ENCODE measurements at places on chromosomes 4 and X. TPM values are rescaled to one million over a fixed set of nuclear protein-coding genes. Genes with fewer than 3 reads are reported as not detected.

GRCh38 chrX:97907791-97908190, 1024.1 kb downstream of the RPA4 start:
- H3K27me3 ChIP-seq, result no peaks in the 10 kb centered on the region
- no peaks in the 10 kb centered on the region for H3K4me1 ChIP-seq
- H3K36me3 ChIP-seq, result no peaks in the 10 kb centered on the region
- H3K27ac ChIP-seq, result no peak overlapping the region

- H3K27me3 ChIP-seq, result no peaks in the 10 kb centered on the region
- H3K4me1 ChIP-seq, result no peaks in the 10 kb centered on the region
- no peak overlapping the region for H3K27ac ChIP-seq
- no peak for DNase-seq
Measured at GRCh38 chr4:128565054-128565453, 244.4 kb upstream of the JADE1 start.

- H3K27ac ChIP-seq, result no peak overlapping the region
- no peak for DNase-seq
- no peak overlapping the region for H3K4me3 ChIP-seq
- H3K36me3 ChIP-seq, result no peaks in the 10 kb centered on the region
- H3K4me1 ChIP-seq, result no peaks in the 10 kb centered on the region
- H3K27me3 ChIP-seq, result no peaks in the 10 kb centered on the region
Measured at GRCh38 chr4:88971536-88971935, 85.4 kb downstream of the FAM13A start.

GRCh38 chr4:158200214-158200613, 10.1 kb upstream of the TMEM144 start:
- no peaks in the 10 kb centered on the region for H3K4me1 ChIP-seq
- H3K36me3 ChIP-seq, result no peaks in the 10 kb centered on the region
- no peak for DNase-seq

- DNase-seq, result no peak
- H3K36me3 ChIP-seq, result no peaks in the 10 kb centered on the region
- H3K27ac ChIP-seq, result no peak overlapping the region
- no peak overlapping the region for H3K4me3 ChIP-seq
Measured at GRCh38 chr4:47478804-47479203, 6.3 kb upstream of the ATP10D start.

DNA sequence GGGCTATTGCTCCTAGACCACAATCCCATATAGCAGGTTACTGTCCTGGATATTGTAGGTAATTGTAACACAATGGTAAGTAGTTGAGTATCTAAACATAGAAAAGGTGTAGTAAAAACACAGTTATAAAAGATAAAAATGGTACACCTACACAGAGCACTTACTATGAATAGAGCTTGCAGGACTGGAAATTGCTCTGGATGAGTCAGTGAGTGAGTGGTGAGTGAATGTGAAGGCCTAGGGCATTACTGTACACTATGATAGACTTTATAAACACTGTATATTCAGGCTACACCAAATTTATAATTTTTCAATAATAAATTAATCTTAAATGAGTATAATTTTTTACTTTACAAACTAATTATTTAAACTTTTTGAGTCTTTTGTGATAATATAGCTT, 425.7 kb downstream of the PABPC4L start:
- no peaks in the 10 kb centered on the region for H3K27me3 ChIP-seq
- no peak overlapping the region for H3K27ac ChIP-seq
- no peak for DNase-seq
- no peaks in the 10 kb centered on the region for H3K36me3 ChIP-seq

GRCh38 chr4:38856524-38857337, at the start of gene TLR6:
Gene TLR6 (minus strand): TSS chr4:38856817. CDS start chr4:38829473, 27,344 bp downstream.
- peak; percentile 87 for DNase-seq
- peaks cover 39% of the 10 kb centered on the region for H3K4me1 ChIP-seq
- H3K27ac ChIP-seq, result peak within 1 kb of the TSS; percentile 77
- no peaks in the 10 kb centered on the region for H3K27me3 ChIP-seq
- peak within 1 kb of the TSS; percentile 51 for H3K4me3 ChIP-seq
- no peaks in the 10 kb centered on the region for H3K36me3 ChIP-seq

DNA sequence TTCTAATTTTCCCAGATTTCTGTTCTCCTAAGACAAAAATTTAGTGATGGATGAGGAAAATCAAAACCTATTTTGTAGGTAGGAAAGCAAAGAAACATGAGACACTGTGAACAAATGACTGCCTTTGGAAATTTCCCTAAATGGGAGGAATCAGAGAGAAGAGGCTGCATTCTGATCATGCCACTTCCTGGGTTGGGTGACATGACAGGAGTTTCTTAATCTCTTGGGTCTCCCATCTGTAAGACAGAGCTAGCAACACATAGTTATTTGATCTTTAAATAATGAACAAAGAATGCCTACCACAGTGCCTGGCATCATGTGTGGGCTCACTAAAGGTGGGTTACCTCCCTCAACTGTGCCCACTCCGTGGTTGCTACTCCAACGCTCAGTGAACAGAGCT, 57.1 kb downstream of the CCDC149 start:
- H3K4me3 ChIP-seq, result no peak overlapping the region
- no peaks in the 10 kb centered on the region for H3K36me3 ChIP-seq
- no peaks in the 10 kb centered on the region for H3K4me1 ChIP-seq
- no peaks in the 10 kb centered on the region for H3K27me3 ChIP-seq

DNA sequence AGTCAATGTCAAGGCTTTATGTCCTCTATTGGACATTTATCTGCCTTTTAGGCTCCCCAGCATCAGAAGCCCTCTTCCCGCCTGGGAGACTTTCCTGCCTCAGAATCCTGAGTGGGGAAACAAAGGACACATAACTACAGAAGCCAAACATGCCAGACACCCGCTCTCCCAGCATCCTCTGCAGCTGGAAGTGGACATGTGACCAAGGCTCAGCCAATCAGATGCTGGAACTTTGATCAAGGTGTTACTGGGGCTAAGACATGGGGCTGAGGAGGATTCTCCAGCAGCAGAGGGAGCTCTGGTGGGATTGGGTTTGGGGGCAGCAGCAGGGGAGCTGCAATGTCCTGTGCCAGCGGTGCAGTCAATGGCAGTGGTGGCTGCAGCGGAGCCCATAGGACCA, 19.5 kb downstream of the SLC2A9 start:
- DNase-seq, result no peak
- H3K4me1 ChIP-seq, result peaks cover 13% of the 10 kb centered on the region
- H3K27me3 ChIP-seq, result no peaks in the 10 kb centered on the region
- no peak overlapping the region for H3K27ac ChIP-seq

DNA sequence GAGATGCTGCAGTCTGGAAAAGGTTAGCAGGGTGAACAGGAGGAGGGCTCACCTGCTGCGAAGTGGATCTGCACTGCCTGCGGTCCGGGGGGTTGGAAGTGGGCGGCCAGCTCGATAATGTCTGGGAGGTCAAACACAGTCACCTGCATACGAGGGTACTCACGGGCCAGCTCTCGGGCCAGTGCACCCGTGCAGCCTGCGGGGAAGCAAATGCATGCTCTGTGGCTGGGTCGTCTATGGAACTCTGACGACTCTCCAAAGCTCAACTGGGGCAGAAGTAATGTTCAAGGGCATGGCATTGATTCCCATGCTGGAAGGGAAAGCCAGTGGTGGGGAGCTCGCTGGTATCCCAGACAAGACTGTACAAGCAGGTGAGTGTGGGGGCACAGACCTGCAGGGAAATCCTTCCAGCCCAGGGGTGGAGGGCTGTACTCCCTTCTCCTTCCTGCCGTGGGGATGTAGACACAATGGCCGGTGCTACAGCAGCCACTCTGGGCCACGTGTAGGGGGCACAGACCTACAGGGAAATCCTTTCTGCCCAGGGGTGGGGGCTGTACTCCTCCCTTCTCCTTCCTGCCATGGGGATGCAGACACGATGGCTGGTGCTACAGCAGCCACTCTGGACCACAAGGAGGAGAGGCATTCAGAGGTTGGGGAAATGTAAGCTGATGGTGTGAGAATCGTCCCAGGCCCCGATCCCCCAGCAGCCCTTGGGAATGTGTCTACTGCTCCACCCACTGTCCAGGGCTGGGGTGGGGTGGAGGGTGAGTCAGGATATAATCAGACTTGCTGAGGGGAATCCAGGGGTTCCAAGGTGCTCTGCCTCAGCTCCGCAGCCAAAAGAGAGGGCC, 26.2 kb upstream of the SLC25A6 start:
- no peak overlapping the region for H3K4me3 ChIP-seq
- H3K27me3 ChIP-seq, result no peaks in the 10 kb centered on the region
- no peak for DNase-seq
- H3K27ac ChIP-seq, result no peak overlapping the region

GRCh38 chr4:153293742-153294057, 50.8 kb upstream of the MND1 start:
- no peak overlapping the region for H3K27ac ChIP-seq
- no peak for DNase-seq
- H3K4me1 ChIP-seq, result no peaks in the 10 kb centered on the region
- H3K4me3 ChIP-seq, result no peak overlapping the region
- no peaks in the 10 kb centered on the region for H3K27me3 ChIP-seq

DNA sequence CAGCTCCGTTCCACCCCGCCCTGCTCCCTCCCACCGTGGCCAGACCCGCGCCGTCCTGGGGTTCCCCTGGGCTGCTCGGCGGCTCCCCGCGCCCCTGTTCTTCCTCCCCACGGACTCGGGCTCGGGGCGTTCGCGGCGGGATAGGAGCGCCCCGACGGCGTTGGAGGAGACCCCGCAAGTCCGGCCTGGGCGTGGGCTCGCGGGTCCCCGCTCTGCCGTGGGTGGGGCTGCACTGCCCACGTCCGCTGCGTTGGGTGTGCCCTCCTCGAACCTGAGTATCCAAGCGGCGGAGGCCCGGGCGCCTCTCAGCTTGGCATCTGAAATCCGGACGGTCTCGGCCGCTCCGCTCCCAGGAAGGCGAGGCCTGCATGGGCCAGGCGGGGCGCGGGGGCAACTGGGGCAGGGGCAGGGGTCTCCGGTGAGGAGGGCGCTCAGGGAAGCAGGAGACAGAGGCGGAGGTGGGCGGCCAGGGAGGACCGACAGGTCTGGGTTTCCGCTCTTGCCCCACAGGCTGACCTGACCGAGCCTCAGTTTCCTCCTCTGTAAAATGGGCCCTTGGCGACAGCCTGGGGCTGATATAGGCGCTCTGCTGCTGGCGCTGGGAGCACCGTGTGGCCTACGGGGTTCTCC, 12.0 kb upstream of the NAT8L start:
- no peak overlapping the region for H3K4me3 ChIP-seq
- no peaks in the 10 kb centered on the region for H3K36me3 ChIP-seq
- H3K27ac ChIP-seq, result no peak overlapping the region
- DNase-seq, result no peak
- no peaks in the 10 kb centered on the region for H3K27me3 ChIP-seq
- no peaks in the 10 kb centered on the region for H3K4me1 ChIP-seq

DNA sequence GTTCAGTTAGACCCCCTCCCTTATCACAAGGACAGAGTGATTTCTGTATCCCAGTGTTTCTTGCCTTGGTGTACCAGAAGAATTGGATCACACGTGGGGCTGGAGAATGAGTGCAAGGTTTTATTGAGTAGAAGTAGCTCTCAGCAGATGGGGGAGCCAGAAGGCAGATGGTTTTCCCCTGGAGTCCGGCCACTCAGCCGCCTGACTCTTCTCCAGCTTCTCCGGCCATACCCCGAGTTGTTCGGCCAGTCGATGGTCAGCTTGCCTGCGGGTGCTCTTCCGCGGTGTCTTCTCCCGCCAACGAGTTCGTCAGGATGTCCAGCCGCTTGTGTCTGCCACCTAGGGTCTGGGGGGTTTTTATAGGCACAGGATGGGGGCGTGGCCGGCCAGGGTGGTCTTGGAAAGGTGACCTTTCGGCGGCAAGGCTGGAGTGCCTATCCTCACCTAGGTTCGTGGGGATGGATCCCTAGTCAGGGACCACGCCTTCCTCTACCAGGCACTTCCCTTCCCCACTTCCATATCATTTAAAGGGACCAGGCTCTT, 14.5 kb downstream of the GAB1 start:
- H3K4me1 ChIP-seq, result peaks cover 25% of the 10 kb centered on the region
- no peaks in the 10 kb centered on the region for H3K27me3 ChIP-seq
- H3K27ac ChIP-seq, result no peak overlapping the region
- H3K4me3 ChIP-seq, result no peak overlapping the region

DNA sequence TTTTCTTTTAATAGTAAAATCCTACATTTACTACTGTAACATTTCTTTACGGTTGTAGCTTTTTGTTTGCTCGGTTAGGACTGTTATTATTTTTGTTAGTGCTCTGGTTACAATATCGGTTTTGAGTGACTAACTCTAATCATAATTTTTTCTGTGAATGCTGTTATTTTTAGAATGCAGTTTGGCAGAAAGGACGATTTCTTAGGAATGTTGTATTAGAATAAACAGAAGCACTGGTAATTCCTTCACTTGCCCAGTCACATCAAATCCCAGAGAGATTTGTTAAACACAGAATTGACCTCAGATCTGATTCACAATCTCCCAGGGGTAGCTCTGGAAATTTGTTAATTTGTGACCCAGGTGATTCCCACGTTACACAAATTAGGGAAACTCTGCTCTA, 21.7 kb downstream of the DDIT4L start:
- DNase-seq, result no peak
- no peak overlapping the region for H3K4me3 ChIP-seq
- no peaks in the 10 kb centered on the region for H3K36me3 ChIP-seq
- no peak overlapping the region for H3K27ac ChIP-seq

DNA sequence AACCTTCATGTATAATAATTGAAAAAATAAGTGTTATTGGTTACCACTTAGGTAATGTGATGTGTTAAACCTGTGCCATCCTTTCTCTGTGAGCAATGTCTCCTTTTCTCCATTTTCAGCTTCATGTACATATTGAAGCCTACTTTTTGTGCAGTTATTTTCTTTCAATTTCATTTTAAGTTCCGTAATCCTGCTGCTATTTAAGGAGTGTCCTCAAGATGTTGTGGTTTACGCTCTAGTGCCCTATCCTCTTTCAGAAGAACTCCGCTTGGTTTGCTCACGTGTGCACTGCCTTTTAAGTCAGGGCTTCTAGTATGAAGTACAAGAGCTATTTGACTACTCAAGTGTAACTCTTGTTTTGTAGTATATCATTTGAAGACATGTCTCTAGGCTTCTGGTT, 2253.2 kb upstream of the TENM3 start:
- peak overlapping the region; percentile 28 for H3K27ac ChIP-seq
- no peaks in the 10 kb centered on the region for H3K27me3 ChIP-seq
- H3K4me1 ChIP-seq, result peaks cover 24% of the 10 kb centered on the region
- H3K36me3 ChIP-seq, result no peaks in the 10 kb centered on the region
- no peak overlapping the region for H3K4me3 ChIP-seq

GRCh38 chr4:184824081-184824775, 1.5 kb downstream of the ACSL1 start:
- peaks cover 26% of the 10 kb centered on the region for H3K4me1 ChIP-seq
- peak overlapping the region; percentile 75 for H3K4me3 ChIP-seq
- no peaks in the 10 kb centered on the region for H3K27me3 ChIP-seq

DNA sequence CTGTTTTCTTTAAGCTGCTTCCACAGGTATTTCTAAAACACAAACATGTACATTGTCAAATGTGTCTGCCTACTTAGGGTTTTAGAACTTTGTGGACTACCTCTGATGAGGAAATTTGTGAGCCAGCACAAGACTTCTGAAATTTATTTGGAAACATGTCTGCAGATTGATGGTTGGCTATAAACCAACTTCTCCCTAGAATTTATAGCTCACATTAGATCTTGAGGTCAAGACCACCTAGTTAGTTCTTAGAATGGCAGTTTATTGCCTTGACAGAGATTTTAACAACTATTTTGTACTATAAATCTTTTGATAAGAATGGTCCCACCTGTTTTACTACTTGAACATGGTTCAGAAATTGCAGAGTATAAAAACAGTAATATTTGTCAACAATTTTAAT, 72.7 kb upstream of the AADAT start:
- no peaks in the 10 kb centered on the region for H3K4me1 ChIP-seq
- H3K27ac ChIP-seq, result no peak overlapping the region
- no peaks in the 10 kb centered on the region for H3K27me3 ChIP-seq
- H3K36me3 ChIP-seq, result no peaks in the 10 kb centered on the region
- DNase-seq, result no peak
- no peak overlapping the region for H3K4me3 ChIP-seq

Gene GUCY1A1
- 0.25 TPM for total RNA-seq

Gene CPE
- not detected for total RNA-seq

Gene LINC00632
- not detected for total RNA-seq

Gene TCP11X2
- not detected for total RNA-seq

Gene PRR32
- total RNA-seq, result not detected

Gene FAM149A
- total RNA-seq, result not detected

Gene PABPC1L2A
- not detected for total RNA-seq

Gene PRSS12
- total RNA-seq, result not detected

Gene SMIM31
- not detected for total RNA-seq

Measured in B cell (primary cell).